ENCODE measurements at places on chromosomes 2 and 18. TPM values are rescaled to one million over a fixed set of nuclear protein-coding genes. Genes with fewer than 3 reads are reported as not detected.

Gene FAM237A
- not detected for total RNA-seq

Gene CRACDL
- total RNA-seq: 0.18 TPM

Gene SLC35G4
- total RNA-seq: not detected

Gene LHCGR
- not detected for total RNA-seq

Gene C2orf15
- 0.86 TPM for total RNA-seq

Gene NGEF
- not detected for total RNA-seq

Gene EMILIN1
- total RNA-seq: 1.1 TPM

Gene CFAP221
- total RNA-seq: not detected

Gene VWA3B
- total RNA-seq: not detected

Gene IGFBP2
- total RNA-seq: 75.5 TPM

Gene PPP1R1C
- total RNA-seq: not detected

Gene CENPA
- 55.2 TPM for total RNA-seq

Gene AQP12A
- not detected for total RNA-seq

Gene ALKAL2
- total RNA-seq: not detected

Gene SH3RF3
- not detected for total RNA-seq

Gene TPRKB
- total RNA-seq: 43.7 TPM

Gene ELOA2
- not detected for total RNA-seq

Gene GEN1
- 44.0 TPM for total RNA-seq

Gene AGXT
- total RNA-seq: not detected

Gene CROCC2
- not detected for total RNA-seq

All from activated CD8-positive, alpha-beta T cell treated with anti-CD3 and anti-CD28 coated beads, Interleukin-2, amount 10 ng/mL, durations not matched to agents 7 days and 5 days (primary cell).